GF-D8 (cell line): ENCODE measurements at places on chromosomes 12 and 14.

- no peak for DNase-seq
Observed at GRCh38 chr12:2336409-2336829, 283.6 kb downstream of the CACNA1C start.

- DNase-seq: no peak
Observed at GRCh38 chr12:132056951-132057350, 87.2 kb downstream of the DDX51 start.

- peak; percentile 18 for DNase-seq
Observed at GRCh38 chr12:9039397-9039977, 50.1 kb downstream of the KLRG1 start.

DNA sequence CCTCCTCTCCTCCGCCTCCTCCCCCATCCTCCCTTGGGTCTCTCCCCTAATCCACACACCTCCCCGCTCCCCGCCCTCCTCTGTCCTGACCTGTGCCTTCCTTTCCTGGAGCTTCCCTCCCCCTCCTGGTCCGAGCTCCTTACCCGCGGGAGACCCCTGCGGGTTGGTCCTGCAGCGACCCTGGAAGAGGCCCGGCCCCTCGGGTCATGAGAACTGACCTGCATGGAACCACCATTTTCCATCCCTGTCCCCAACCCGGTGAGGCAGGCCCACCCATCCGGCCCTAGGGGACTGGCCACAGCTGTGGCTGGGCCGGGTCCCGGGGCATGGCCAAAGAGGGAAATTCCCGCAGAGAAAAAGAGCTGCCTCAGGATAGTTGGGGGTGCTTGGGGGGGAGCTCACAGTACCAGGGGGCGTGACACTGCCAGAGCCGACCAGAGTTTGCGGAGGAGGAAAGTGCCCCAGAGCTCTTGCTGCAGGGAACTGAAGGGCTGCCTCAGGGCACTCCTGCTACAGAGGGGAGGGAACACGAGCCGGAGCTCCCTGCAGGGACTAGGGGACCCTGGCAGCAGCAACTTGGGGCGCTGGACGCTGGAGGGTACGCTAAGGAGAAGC lies 613 bp downstream of the ARHGEF40 start:
- peak; percentile 49 for DNase-seq

DNA sequence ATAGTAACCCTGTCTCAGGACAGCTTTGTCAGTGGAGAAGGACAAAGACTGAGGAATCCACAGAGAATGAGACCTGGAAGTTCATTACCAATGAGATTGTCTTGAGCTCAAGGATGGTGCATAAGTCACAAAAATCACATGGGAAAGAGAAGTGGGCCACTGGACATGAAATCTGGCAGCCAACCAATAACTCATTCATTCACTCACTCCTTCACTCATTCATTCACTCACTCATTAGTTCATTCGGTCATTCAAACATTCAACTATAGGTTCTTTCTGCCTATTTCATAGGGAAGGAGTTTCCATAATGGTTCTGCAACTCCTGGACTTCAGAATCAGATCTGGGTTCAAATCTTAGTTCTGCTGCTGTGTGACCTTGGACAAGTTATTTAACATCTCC lies 18.2 kb upstream of the WSCD2 start:
- DNase-seq: no peak

GRCh38 chr14:33564774-33565630 lies 385.9 kb downstream of the EGLN3 start:
- no peak for DNase-seq

GRCh38 chr14:103089386-103090335 lies 4.9 kb upstream of the EXOC3L4 start:
- no peak for DNase-seq

DNA sequence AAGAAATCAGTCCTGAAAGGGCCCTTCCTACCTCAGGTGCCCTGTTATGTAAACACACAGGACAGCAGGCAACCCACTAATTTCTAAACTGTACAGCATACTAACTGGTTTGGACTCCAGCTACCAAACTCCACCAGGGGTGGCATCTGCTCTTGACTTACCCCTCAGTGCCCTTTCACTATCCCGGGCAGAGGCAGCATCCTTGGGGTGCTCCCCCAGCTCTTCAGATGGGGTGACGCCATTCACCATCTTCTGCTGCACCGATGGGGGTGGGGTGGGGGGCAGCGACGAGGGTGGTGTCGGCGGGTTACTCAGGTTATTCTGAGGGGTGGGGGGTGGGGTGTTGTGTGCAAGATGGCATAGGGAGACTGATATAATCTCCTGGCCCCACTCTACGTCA lies 11.5 kb upstream of the PRKAG1 start:
- no peak for DNase-seq

DNA sequence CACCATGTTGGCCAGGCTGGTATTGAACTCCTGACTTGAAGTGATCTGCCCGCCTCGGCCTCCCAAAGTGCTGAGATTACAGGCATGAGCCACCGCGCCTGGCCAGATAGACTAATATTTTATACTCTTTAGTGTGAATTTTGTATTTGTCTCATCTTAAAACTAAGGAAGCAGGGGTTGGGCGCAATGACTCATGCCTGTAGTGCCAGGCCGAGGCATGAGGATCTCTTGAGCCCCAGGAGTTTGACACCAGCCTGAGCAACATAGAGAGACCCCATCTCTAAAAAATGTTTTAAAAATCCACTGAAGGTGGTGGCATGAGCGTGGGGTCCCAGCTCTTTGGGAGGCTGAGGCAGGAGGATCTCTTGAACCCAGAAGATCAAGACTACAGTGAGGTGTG lies 9.0 kb downstream of the DYNC1H1 start:
- DNase-seq: no peak

- DNase-seq: no peak
Observed at GRCh38 chr14:93430315-93431035, at the start of gene UNC79. UNC79 (plus strand) TSS chr14:93430939; CDS start chr14:93431030, 91 bp downstream.

- DNase-seq: no peak
Observed at GRCh38 chr12:46430340-46430948, 57.9 kb upstream of the SLC38A2 start.

DNA sequence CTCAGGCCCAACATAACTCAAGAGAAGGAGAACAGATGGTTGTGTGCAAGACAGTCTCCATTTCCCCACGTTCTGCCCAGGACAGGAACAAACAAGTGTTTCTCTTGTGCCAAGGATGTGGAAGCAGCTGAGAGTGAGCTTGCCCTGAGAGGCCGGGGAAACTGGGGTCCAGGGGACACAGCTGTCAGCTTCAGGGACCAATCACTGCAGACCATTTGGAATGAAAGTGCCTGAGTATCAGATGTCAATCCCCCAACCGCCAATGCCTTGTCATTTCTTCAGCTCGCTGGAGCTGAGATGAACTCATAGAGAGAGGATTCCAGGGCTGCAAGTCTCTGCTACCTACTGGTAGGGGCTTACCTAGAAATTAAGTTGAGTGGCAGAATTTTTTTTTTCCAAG lies 71.9 kb upstream of the METAP2 start:
- no peak for DNase-seq
